Foreskin keratinocyte (primary cell): ENCODE measurements at places on chromosomes 12 and 14.

DNA sequence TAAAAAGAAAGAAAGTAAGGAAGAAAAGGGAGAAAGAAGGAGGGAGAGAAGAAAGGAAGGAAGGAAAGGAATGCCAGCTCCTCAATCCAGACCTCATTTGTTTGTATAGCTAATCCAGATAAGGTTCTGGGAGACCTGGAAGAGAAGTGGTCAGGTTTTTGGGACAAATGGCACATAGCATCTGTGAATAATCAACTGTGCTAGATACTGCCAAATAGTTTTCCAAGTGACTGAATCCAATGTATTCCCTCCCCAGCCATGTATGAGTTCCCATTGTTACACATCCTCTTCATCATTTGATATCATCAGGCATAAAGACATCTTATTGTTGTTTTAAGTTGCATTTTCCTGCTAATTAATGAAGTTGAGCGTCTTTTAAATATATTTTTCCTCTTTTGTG, 18.6 kb upstream of the PTGR2 start:
- DNase-seq: no peak

DNA sequence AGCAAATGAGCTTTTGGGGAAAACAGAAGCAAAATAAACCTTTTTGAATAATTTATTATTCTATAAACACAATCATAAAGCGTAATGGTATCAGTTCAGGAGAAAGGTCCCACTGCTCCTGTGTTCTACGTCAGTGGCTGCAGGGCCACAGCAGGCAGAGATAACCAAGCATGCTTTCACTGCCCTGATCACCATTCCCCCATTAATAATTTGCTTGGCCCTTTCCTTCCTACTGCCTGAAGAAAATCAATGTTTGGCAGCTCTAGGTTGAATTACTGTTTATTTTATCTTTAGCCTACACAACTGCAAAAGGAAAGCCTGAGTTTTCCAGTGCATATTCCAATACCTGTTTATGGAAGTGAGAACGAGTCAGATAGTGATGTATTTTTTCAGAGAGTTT, 369.9 kb downstream of the DIO2 start:
- DNase-seq: no peak

DNA sequence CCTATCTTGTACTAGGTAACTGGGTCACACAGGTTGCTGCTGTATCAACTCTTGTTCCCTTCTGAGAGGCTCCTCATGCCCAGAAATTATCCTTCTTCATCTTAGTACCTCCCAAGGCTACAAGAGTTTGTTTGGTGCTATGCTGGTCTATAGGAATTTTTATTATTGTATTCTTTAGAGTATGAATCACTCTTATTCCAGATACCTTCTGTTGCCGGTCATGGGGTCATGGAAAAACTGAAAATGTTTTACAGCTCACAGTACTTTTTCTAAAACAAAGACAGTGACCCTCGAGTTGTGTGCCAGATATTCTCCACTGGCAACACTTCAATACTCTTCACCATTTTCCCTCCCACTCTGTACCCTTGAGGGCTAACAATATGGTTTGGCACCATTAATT, 1598.0 kb upstream of the TMEM132C start:
- no peak for DNase-seq

GRCh38 chr12:94039914-94040313, 108.5 kb upstream of the PLXNC1 start:
- no peak for DNase-seq

GRCh38 chr12:103586132-103586531, 941 bp upstream of the STAB2 start:
- no peak for DNase-seq

- DNase-seq: no peak
Observed at GRCh38 chr12:127811988-127812387, 455.0 kb upstream of the TMEM132C start.

DNA sequence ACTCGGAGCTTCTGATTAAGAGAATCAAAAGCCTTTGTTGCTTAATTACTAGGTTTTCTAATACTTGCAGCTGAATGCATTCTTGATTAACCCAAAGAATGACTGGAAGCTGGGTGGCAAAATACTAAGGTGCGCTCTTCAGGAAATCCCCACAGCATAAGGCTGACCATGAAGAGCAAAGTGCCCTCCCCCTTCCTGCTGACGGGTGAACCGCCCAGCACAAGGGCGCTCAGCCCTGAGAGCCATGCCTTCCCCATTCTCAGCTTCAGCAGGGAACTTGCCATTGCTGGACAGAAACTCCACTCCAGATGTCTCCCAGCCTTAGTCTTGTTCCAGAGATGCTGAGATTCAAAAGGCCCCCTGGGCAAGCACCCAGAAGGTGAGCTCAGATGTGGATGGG, 27.2 kb upstream of the FBRSL1 start:
- DNase-seq: no peak

- no peak for DNase-seq
Observed at GRCh38 chr12:130483616-130484180, 146.0 kb downstream of the PIWIL1 start.
